ENCODE measurements at places on chromosomes 1 and 21.

GRCh38 chr1:225412803-225413351 is 15.0 kb downstream of the LBR start:
- no peak for DNase-seq

DNA sequence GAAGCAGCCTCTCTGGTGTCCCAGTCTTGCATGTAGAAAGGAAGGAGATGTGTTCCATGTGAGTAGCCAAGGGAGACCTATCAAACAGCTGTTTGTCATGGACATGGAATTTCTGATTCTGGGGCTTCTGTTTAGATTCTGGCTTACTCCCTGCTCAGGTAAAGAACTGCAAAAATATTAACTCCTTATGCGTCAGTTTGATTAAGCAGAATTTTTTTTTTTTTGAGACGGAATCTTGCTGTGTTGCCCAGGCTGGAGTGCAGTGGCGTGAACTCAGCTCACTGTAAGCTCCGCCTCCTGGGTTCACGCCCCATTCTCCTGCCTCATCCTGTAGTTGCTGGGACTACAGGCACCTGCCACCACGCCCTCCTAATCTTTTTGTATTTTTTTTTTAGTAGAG is 6.8 kb downstream of the ARV1 start:
- DNase-seq: no peak

DNA sequence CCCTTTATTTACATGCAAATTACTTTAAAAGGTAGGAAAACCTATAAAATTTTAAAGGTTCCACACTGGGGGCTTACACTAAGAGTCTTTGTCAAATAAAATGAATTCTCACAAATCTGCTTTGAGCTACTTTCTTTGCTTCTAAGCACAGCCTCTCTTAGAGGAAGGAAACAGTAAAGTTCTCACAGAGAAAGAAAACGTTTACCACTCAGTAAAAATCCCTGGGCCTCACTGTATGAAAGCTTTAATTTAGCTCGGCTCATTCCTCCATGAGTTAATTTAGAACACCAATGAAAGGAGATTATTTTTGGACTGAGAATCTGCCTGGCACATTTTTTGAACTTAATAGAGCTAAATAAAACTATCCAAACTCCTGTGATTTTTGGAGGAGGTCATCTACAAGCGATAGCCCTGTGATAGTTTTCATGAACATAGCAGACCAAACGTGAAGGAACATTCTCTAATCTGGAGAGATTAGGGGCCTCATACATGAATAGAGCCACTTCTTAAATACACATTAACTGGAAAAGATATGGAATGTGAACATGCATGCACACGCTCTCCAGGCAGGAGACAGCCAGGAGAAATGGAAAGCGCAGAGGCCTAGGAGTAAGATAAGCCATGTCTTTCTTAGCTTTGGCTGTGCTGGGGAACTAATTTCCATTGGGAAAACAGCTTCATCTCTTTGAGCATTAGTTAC is 32.8 kb downstream of the PRRX1 start:
- no peak for DNase-seq

DNA sequence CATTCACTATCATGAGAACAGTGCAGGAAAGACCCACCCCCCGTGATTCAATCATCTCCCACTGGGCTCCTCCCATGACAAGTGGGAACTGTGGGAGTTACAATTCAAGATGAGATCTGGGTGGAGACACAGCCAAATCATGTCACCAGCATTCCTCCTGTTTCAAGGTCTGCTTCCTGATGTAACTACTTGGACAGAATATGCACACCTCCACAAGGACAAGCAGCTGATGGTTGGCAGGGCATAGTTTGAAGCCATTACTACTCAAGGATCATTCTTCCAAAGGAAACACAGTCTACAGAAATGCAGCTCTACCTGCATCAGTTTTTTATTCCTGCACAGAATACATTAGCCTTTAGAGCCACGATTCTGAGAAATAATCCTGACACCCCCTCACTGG is 28.5 kb upstream of the RNF2 start:
- DNase-seq: no peak

- no peak for DNase-seq
Measured at GRCh38 chr1:240338837-240339236, 247.2 kb downstream of the FMN2 start.

DNA sequence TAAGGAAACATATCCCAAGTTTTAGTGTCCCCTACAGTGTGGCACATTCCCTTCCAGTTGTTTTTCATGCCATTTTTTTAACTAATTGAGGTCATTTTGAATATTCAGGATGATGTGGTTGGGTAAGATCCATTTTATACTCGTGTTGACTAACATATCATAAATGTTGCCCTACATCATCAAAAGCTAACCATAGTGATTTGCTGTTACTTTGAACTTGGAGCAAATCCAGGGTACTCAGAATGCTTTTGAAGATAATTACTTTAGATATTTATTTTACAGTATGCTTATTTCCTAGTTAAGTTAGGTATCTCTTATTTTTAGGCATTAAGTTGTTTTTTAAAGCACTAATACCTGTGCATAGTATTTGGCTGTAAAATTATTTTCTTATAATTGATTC is 57.8 kb downstream of the DYRK1A start:
- no peak for DNase-seq

DNA sequence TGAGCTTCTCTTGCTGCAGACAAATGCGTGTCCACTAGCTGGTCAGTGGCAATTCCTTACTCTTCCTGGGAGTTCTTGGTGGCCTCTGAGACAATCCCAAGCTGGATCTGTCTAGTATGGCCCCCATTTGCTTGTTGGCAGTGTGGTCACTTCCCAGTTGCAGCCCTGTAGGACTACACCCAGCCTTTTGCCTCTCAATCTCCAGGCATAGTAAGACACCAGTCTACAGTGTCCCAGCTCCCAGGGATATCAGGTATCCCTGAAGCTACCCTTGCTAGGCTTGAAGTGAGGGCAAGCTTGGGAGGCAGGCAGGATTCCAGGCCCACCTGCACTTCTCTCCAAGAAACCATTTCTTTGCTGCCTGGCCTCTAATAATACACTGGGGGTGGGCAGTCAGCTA is 316.6 kb downstream of the RYR2 start:
- DNase-seq: no peak

Data from activated CD4-positive, alpha-beta T cell treated with anti-CD3 and anti-CD28 coated beads, Interleukin-2, Interleukin-4, amounts not matched to agents 100 ng/mL and 50 ng/mL, durations not matched to agents 16 hours and 8 hours (primary cell).